ENCODE measurements at places on chromosomes 1 and 21.

DNA sequence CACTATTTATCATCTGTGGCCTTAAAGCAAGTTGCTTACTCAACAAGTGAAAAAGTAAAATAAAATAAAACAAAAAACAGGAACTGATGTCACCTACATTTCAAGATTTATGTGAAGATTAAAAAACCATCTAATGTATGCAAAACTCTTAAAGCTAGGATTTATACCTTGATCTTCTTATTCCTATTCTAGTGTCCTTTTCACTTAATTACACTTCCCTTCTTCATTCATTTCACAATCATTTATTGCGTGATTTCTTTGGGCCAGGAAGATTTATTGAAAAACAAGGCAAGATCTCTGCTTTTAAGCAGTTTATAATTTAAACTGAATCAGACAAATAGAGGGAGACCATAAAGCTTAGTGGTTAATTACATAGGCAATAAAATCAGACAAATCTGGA lies 18.6 kb downstream of the PTGER3 start:
- no peak for DNase-seq

GRCh38 chr21:22575165-22575584 lies 1577.0 kb downstream of the NCAM2 start:
- DNase-seq, result no peak

- DNase-seq, result no peak
Observed at GRCh38 chr21:28817871-28818270, 174.8 kb downstream of the LTN1 start.

DNA sequence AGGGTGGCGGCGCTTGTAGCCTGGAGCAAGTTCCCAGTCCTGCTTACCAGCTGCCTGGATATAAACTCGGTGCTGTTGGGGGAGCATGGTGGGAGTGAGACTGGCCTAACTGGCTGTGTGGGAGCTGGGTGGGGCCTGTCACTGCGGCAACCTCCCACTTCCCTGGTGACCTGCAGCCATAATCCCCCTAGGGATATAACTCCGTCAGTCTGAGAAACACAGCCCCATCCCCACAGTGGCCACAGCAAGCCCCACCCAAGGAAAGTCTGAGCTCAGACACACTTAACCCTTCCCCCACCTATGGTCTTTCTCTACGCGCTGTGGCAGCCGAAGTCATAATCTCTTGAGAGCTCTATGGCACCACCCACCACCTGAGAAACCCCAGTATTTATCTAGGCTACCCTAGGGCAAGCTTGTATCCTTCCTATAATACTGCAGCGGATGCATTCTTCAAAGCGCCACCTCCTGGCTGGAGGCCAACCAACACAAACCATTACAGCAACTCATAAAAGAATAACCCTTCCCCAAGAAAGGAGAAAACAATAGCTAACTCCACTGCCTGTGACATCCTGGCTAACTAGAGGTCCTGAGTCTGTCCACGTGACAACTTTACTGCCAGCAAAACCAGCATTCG lies 57.4 kb downstream of the ZNF648 start:
- no peak for DNase-seq

DNA sequence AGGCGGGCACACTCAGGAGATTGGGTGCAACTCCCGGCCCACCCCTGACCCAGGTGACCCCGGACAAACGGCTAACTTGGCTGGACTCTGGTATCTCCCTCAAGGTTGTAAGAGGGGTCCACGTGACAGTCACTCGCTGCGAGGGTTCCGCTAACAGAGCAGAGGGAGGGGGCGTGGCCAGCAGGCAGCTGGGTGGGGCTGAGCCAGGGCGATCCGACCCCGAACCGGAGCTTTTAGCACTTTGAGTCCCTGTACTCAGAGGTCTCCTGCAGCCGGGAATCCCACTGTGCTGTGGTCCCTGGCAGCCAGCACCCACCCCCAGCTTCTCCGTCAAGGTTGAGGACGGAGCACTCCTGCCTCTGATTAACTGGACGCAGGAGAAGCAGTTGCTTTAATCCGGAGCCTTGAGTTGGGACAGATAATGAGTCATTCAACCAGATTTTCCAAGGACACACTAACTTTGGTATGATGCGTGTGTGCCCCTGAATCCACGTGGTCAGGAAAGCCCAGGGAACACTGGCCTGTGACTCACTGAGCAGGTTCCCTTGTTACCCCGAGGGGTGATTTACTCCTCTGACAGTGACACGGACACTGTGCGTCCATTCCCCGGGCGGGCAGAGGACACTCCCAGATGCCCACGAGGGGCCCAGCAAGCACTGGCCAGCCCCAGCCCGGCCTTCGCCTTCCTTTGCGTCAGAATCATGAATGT lies 16.8 kb downstream of the TRPM2 start:
- DNase-seq, result no peak

GRCh38 chr21:44977616-44978340 lies 37.9 kb downstream of the SLX9 start:
- no peak for DNase-seq

- peak; percentile 53 for DNase-seq
Observed at GRCh38 chr1:67766141-67766978, 66.9 kb downstream of the GNG12 start.

DNA sequence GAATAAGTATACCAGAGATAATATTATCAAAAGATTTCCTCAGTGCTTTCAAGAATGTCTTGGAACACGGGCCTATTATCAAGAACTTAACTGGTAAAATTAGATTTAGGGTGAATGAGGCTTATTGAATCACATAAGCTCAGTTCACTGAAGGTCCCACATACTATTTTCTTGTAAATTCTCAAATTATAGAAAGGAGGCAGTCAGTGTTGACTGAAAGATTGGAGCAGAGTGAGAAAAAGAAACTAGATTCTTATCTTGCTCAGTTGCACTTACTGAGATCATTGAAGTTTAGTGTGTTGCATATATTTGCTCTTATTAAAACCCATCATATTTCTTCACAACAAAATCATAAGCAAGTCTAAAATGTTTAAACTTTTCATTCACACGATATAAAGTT lies 3.9 kb upstream of the RGS1 start:
- DNase-seq, result no peak

GRCh38 chr1:227904541-227905335 lies 43.0 kb downstream of the WNT9A start:
- no peak for DNase-seq

DNA sequence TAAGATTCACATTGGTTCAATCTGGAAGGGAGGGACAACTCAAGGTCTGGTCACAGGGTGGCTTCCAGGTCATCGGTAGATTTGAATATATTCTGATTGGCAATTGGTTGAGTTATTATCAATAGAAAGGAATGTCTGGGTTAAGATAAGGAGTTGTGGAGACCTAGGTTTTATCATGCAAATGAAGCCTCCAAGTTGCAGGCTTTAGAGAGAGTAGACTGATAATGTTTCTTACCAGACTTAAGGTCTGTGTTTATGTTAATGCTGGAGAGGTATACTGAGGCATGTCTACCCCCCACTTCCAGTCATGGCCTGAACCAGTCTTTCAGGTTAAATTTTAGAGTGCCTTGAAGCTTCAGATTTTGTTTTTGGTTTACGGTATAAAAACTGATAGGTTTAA lies 29.7 kb downstream of the USP25 start:
- DNase-seq, result no peak

GRCh38 chr1:1678581-1679380 lies 13.8 kb downstream of the SLC35E2B start:
- no peak for DNase-seq

GRCh38 chr21:45613396-45613795 lies 30.1 kb upstream of the PCBP3 start:
- no peak for DNase-seq

DNA sequence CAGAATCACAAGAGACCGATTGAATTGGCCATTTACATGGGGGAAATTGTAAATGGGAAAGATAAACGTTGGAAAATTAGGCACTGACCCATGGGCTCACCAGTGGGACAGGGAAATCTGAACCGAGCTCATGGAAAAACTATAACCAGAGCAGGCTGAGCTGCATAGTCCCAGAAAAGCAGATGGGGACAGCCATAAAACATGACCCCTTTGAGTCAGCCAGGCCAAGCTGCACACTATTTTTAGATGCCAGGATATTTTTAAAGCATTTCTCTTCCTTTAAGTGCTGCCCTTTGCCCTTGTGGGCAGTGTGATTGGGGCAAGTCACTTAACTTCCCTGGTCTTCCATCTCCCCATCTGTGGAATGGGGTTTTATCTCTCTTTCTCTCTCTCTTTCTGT lies 184.1 kb downstream of the FOXD2 start:
- no peak for DNase-seq

- no peak for DNase-seq
Observed at GRCh38 chr21:43692949-43693348, 26.0 kb upstream of the PDXK start.

GRCh38 chr1:184593597-184593996 lies 161.1 kb downstream of the EDEM3 start:
- DNase-seq, result no peak
